ENCODE measurements at places on chromosomes 7 and 10.

DNA sequence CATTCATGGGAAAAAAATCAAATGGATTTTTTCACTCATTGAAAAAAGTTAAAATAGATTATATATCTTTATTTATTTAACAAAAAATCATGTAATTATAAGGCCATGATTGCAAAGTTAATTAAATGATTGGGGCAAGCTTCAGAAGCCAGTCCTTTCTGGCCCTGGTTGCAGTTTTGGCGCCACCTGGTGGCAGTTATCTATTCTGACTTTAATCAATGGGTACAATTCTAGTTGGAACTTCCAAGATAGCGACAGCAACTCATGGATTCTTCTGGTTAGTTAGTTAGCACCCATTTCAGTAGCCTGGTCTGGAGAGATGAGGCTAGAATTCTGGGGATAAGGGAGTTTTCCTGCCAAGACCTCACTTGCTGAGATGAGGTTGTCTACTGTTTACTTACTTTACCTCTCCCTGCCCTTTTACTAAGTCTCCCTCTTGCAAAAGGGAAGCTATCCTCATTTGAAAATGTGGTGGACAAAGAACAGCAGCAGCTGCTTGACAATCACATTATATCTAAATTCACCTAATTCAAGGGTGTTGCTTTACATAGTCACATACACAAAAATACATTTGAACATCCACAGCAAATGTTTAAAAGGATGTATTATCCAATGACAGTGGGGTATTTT, 42.3 kb downstream of the NOC3L start:
- peak; percentile 27 for DNase-seq

- DNase-seq, result no peak
These were observed 134.5 kb downstream of the C10orf105 start for GRCh38 chr10:71584902-71585563.

- peak; percentile 27 for DNase-seq
These were observed 76.4 kb downstream of the FAM107B start for GRCh38 chr10:14698111-14698828.

GRCh38 chr7:159118197-159118595, 26.5 kb downstream of the VIPR2 start:
- no peak for DNase-seq

DNA sequence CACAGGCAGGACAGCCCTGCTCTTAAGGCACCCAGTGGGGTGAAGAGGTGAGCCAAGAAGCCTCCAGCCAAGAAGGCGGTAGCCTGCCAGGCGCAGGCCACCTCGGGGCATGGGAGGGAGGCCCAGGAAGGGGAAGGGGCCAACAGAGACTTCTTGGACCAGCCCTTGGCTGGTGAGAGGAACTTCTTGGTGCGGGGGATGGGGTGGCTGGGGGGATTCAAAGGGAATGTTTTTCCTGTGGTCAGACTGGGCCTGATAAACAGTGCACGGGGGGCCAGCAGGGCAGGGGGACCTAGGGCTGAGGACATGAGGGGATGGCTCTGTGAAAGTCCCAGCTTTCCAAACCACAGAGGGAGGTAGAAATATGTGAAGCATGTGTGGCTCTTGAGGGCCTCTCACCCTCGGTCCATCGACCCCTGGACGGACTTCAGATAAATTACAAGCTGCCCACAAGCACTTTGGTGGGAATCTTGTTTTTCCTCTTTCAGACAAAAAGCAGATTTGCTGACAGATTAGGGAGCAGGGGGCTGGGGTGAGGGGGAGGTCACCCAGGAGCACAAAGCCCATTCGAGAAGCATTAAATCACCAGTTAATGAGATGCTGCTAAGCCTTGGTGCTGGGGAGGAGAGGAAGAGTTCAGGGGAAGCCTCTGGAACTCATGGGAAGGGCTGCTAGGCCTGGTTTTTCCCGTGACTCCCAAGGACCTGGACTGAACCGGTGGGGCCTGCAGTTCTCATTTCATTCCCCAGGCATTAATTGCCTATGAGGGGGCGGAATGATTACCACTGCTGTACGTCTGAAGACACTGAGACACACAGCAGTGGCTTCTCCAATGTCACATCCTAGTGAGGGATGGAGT, 11.3 kb downstream of the CRYGN start:
- no peak for DNase-seq

- peak; percentile 9 for DNase-seq
These were observed 186.5 kb upstream of the BET1 start for GRCh38 chr7:94190599-94191061.

DNA sequence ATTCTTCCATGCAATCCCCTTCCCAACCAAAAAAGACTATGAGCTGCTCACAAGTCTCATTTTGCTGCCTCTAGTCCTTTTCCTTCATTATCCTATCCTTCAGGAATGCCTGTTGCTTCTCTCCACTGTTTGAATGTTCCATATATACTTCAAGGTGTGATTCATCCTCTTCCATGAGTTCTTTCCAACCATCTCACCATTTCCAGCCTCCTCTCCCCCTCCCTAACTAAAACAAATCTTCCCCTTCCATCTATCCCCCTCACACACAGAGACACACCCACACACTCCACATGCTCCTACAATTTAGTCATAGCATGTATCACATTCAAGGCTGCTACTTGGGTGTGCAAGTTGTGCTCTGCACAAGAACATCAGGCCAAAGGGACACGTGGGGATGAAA, 254.3 kb downstream of the DYNC1I1 start:
- no peak for DNase-seq

DNA sequence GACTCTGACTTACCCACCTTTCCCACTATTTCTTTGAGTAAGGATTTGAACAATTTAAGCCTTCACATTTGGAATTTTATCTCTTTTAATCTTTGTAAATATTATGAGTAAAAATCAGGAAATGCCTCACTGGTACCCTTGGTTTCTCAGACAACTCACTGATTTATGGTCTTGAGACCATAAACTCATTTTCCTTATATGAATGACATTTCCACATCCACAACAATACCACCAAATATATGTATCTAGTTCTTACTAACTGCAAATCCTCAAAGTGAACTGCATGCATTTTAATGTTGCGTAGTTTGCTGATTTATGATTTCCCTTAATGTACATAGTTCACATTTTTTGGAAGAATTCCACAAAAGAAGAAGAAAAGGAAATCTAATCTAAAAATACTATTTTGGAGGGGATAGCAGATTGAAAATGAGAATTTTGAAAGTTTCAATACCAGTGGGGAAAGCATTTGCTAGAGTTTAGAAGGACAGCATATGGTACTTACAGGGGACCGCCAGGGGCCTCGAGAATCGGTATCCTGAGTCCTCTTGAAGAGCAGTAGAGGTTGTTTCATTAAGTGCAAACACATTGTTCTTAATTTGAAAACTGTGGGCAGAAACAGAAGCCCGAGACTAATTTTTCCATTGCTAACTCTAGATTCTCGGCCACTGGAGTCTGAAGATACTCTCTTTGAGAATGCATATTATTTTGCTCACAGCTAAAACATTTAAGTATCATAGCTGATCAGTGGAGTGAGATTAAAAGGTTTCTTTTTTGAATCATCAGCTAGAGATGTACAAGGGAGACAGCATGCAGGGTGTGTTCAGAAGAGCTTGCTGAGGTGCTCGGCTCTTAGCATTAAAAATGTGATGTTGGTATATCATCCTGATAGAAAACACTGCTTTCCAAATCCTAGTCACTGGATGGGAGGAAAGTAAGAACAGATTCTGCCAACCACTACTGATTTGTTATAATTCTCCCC, 964.0 kb downstream of the GATA3 start:
- DNase-seq, result no peak

- peak; percentile 80 for DNase-seq
These were observed at the start of gene TET1 for GRCh38 chr10:68560186-68560942. TSS of gene TET1 (plus strand) at chr10:68560337. CDS start at chr10:68572339, 12,002 bp downstream.

DNA sequence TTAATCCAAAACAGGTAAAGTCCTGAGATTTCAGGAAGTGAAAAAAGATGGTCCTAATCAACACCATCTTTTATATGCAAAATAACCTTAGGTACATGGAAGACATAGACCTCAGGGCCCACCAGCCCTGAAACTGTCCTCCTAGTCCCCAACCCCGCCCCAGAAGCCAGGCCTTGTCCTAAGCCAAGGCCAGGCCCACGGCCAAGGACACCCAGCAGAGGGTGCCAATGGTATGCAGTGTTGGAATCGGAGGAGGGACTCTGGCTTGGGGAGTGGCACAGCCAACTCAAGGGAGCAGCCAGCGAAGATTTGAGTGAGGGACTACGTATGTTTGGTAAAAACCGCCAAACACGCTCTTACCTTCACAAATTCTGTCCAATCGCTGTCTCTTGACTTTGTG, 96.7 kb downstream of the ZRANB1 start:
- peak; percentile 13 for DNase-seq

GRCh38 chr10:24894309-24894708, 58.1 kb downstream of the PRTFDC1 start:
- DNase-seq, result peak; percentile 64

DNA sequence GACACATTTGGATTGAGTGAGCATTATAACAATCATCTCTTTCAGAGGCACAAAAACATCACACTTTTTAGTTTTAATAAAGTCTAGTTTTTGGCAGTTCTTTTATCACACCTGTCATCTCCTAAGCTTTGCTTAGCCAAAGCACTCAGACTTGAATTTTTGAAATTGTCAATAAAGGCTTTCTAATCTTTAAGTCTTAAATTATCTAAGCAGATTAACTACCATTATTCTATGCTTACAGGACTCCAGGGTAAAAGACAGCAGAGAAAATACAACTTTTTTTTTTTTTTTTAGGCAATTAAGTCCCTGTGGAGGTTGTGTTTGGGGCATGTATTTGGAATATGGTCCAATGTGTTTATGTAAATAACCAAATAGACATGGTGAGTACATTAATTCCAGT, 17.6 kb upstream of the DLX6 start:
- no peak for DNase-seq

- DNase-seq, result no peak
These were observed 7.9 kb upstream of the ARPC1B start for GRCh38 chr7:99366646-99367045.

- no peak for DNase-seq
These were observed 75.9 kb downstream of the CCNY start for GRCh38 chr10:35412003-35412723.

- no peak for DNase-seq
These were observed 29.0 kb upstream of the UBE2D1 start for GRCh38 chr10:58305821-58306220.

DNA sequence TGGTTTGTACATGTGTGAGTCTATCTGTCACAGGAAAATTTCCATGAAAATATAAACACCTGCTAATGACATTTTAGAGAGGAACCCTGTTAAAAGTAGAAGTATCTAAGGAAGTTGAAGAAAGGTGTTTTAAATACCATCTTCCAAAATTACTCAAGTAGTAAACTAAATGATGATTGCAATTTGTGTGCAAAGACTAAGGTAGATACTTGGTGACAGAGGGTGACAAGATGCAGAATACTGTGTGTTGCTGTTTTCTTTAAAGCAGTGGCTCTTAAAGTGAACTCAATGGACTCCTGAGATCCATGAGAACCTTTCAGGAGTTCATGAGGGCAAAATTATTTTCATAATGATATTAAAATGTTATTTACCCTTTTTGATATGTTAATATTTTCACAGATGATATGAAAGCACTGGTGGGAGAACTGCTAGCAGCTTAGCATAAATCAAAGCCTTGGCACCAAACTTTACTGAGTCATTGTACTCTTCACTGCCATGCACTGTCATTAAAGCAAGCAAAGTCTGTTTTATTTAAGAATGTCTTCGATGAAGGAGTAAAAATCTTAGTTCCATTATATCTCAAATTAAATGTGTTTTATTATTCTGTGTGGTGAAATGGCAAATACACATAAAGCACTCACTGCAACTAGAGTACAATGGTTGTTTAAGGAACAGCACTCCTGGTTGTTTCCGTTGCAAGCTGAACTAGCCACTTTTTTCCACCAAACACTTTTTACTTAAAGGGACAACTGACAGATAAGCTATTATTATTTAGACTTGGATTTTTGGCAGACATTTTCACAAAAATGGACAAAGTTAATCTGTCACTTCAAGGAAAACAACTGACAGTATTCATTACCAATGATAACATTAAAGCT, 133.7 kb downstream of the LRRN3 start:
- DNase-seq, result no peak

DNA sequence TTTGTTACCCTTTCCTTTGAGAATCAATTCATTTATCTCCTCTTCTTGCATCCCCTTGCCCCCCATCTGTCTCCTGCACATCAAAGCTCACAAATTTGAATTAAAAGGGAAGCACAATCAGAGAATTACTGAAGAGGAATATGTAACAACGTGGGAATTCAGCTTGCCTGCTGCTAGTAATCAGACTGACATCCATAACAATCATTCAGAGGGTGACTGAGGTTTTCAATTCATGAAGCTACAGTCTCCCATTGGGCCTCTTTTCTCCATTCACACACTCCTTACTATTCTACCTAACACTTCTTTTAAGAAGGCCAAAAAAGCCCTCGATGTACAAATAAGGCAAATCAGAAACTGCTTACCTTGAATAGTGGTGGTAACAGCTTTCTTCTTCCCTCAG, 24.3 kb upstream of the DNA2 start:
- no peak for DNase-seq

- no peak for DNase-seq
These were observed 117.5 kb upstream of the AGK start for GRCh38 chr7:141433698-141434097.

GRCh38 chr10:33057620-33058019, 99.6 kb upstream of the ITGB1 start:
- DNase-seq, result no peak

All from H54 (cell line).